ENCODE measurements at places on chromosomes 3 and 15.

- DNase-seq = no peak
Measured at GRCh38 chr3:171615686-171616085, 155.5 kb upstream of the TNIK start.

- no peak for DNase-seq
Measured at GRCh38 chr15:88896333-88897033, 1.1 kb upstream of the HAPLN3 start.

GRCh38 chr3:79930196-79930595 lies 162.4 kb upstream of the ROBO1 start:
- DNase-seq = no peak

DNA sequence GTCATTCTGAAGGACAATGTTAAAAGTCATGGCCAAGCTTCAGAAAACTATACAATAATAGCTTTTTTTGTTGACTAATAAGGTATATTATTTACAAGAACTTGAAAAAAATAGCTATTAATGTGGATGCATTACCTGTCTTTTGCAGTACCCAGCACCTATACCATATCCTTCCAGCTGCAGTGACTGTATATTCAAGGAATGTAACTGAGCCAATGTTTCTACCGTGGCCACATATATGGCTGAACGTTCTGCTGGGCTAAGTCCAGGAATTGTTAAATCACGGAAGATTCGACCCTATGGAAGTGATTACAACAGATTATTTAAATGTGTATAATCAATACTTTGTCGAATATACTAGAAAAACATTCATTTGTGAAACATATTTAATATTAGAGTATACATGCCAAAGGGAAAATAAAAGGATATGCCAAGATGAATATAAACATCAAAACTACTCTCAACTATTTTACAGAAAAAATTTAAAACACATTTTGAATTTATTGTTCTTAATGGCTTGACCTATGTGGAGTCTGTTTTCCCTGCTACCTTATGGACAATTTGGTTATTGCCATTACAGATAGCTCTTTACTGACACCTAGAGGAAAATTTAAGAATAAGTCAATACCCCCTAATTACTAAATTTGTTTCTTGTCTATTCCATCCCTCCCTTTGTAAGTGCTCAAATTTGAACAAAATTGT lies 17.6 kb downstream of the ACAD11 start:
- no peak for DNase-seq

DNA sequence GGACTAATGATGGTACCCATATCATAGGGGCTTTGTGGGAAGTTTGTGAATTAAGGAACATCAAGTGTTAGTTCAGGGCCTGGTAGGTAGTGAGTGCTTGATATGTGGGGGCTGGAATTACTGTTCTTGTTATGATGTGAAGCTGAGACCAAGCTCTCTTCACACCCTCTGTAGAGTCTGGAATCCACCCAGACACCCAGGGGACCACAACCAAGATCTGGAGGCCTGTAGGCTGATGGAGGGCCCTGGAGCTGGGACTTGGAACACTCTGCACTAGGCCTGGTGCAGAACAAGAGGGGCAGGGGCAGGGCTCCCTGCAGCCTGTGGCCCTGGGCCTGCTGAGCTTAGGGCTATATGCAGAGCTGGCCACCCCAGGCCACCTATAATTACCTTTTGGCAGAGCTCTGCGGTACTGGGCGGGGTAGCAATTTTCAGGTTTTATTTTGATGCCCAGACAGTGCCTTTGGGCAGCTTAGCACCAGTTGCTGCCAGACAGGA lies 13.1 kb upstream of the PRKCD start:
- DNase-seq = no peak
